NCI-H1694 treated with DMSO at 0.1 percent for 48 hours (cell line): ENCODE measurements at places on chromosomes 7 and 10.

- DNase-seq = no peak
Measured at GRCh38 chr7:8147760-8148463, 114.1 kb downstream of the ICA1 start.

DNA sequence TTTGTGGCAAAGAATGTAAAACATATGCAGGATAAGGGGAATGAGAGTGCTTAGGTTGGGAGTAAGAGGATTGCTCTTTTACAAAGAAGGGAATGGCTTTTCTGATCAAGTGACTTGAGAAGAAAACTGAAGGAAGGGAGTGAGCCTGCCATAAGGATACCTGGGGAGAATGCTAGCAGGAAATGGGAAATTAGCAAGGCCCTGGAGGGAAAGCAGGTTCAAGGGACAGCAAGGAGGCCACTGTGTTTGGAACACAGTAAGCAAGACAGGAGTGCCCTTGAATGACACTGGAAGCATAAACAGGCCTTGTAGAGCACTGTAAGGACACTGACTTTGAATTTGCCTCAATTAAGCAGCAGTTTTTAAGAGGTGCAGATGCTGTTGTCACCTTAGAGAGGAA lies 1069.9 kb downstream of the DNAJB9 start:
- no peak for DNase-seq

DNA sequence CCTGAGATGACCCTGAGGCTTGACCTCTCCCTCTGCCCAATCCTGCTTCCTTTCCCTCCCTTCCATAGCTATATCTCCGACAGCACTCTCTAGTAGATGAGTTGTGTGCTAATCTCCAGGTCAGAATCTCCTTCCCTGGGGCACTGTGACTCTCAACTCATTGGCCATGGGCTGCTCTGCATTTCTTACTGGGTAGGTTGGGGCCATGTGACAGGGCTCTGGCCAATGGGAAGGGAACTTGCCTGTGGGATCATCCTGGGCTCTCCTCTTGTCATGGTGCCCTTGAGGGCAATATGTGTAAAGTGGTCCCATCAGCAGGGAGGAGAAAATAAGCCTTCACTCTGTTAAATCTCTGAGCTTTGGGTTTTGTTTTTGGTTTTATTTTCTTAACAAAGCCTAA lies 80.1 kb upstream of the ANKRD1 start:
- DNase-seq = no peak

DNA sequence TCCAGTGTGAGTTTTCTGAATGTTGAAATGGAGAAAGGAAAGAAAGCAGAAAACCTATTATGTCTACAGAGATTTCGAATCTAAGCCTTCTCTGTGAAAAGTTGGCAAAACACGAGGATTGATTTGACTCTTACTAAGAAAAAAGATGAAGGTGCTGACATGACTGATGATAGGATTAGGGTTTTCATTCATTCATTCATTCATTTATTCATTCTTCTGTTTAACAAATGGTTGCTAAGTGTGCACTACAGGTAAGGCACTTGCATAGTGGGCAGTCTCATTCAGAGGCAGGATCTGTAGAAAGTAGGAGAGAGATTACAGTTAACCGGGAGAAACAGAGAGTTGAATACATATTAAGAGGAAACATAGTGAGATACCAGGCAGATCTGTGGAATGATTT lies 137.1 kb downstream of the ZNF365 start:
- no peak for DNase-seq

GRCh38 chr7:292826-293225 lies 2.9 kb downstream of the FOXL3 start:
- DNase-seq = no peak

DNA sequence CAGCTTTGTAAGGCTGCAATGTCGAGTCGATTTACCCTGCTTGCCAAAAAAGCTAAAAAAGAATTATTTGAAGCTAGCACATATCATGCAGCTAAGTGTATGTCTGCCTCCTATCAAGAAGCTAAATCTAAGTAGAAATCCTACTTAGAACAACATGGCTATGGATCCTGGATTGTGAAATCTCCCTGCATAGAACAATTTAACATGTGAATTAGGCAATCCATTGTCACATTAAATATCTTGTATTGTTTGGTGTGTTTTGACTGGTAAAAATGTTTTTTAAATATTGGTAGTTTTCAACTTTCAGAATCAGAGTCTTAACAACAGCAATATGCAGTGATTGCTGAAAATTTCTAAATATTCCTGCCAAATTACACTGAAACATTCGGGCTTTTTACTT lies 73.3 kb downstream of the SKIDA1 start:
- DNase-seq = no peak

- no peak for DNase-seq
Measured at GRCh38 chr10:112859793-112860192, 90.3 kb upstream of the TCF7L2 start.

DNA sequence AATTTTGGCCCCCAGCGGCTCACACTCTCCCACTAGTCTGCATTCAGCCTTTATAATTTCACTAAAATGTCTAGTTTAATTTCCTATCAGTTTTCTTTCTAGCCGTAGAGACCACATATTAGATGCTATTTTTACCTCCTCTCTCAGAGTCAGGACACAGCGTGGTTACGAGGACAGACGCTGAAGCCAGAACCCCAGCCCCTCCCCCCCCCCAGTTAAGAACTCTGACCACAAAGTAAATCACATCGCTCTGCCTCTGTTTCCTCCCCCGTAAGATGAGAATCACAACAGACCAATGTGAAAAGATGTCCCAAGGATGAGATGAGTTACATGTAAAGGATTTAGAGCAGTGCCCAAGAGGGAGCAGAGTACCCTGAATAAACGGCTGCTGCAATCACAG lies 11.1 kb upstream of the TARP start:
- DNase-seq = no peak

- no peak for DNase-seq
Measured at GRCh38 chr7:87188930-87189329, 30.6 kb downstream of the TMEM243 start.

DNA sequence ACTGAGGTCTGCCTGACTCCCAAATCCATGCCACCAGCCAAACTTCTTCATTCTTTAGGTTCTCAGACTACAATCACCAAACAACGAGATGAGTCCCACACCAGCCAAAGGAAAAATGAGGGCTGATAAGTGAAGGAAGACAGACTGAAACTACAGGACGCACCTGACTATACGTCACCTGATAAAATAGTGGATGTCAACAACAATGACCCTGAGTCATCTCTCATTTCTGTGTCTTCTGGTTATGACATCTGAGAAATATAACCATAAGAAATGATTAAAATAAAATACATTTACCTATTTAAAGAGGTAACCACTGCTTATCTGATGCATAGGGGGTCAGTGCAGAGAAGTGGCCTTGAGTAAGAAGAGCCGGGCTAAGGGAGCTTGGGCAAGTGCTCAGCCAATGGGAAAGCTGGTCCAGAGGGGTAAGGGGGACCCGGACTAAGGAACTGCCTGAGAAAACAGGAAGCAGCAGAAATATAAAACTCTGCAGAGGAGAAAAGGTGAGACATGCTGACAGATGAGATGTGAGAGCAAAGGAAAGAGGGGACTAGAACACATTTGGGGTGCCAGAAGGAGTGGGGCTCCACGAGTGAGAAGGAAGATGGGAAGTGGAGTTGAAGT lies 51.8 kb downstream of the HIPK2 start:
- no peak for DNase-seq

DNA sequence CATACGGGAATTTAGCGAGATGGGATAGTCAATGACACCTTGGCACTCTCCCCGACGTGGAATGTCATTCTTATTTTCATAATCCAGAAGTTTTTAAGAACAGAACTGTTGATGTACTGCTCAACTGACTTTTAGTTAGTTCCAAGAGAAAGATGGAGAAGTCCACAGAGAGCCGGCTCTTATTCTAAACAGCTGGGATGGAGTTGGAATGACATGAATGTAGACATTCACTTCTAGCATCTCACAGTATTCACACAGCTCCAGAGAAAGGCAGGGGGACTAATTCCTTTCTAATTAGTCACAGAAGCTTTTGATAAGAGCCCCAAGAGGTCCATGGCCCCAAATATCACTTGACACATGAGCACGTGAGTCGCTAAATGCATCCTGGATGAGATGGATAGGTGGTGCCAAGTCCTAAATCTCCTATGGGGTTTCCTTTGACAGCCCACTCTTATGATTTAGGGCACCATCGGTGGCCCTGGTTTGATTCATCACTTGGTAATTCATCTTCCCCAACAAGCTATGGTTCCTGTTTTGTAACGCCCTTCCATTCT lies 420.3 kb upstream of the AUTS2 start:
- DNase-seq = no peak

DNA sequence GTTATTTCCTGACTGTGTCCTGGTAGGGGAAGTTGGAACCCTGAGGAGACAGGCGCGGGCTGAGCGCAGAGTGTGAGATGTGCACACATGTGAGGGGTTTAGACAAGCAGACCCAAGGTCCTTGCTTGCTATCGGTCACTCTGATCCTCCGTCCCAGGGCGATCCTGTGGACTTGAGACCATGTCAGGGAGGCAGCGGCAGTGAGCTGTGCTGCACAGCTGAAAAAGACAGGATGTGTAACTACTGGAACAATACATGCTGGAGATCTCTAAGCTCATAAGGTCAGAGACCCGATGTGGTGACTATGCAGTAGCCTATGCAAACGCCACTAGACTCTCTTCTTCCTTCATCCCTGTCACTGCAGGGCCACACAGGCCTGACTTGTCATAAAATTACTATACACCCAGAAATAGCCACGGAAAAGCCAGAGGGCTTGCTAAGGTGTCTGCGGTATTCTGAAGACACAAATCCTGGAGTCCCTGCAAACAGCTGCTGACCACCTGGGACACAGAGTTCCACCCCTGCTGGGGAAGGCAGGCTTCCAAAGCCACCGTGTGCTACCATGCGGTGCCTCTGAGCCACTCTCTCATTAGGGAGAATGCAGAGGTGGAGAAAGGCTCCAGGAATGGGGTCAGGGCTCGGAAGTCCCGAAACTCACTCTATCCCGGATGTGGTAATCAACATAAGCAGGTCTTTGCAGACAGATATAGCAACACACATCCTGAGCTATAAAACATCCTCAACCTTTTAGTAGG lies 91.1 kb upstream of the DDC start:
- no peak for DNase-seq

GRCh38 chr10:6201516-6201975 lies 1.2 kb upstream of the PFKFB3 start:
- DNase-seq = no peak

DNA sequence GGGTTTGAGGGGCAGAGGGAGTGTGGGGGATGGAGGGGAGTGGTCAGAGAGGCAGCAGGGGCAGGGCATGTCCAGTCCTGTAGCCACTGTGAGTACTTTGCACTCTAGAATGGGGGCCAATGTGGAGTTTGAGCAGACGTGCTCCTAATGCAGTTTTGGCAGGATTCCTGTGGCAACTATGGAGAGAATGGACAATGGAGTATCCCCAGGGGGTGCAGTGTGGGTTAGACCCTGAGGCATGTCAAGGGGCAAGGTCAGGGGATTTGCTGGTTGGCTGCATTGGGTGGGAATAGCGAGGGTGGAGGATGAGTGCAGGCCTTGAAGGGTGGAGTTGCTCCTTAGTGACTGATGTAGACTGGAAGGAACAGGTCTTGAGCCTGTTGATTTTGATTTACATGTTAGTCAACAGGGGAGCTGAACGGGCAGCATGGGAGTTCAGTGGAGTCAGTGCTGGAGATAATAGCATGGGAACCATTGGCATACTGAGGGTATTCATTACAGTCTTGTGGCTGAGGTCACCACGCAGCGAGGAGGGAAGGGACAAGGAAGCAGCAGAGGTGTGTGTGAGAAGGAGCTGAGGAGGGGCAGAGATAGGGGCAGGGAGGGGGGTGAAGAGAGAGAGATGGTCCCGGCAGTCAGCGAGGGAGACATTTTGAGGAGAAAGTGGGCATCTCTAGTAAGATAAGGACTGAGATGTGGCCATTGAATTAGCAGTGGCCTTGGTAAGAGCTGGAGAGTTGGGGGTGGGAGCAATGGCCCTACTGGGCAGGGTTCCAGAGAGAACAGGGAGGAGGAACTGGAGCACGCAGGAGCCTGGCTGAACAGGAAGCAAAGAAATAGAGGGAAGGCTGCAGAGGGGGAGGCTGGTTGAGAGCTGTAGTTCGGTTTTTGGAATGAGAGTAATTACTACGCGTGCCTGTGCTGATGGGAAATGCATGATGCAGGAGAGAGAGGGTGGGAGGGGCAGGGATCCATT lies 112.7 kb downstream of the CCNY start:
- DNase-seq = no peak

DNA sequence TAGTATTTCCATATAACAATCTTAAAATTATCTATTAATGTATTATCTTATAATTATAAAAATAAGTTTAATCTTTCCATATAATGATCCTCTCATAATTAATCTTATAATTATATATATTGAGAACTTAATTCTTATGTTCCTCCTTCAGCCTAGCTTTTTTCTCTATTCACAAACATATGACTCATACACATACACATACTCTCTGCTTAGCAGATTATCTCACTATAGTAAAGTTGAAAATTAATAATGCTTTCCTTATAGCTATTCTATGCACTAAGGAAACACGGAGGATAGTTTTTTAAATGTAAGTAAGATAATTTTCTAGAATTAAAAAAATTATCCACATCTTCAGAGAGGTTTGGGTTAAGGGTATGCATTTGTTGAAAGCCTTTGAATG lies 47.7 kb upstream of the ITGB8 start:
- no peak for DNase-seq

DNA sequence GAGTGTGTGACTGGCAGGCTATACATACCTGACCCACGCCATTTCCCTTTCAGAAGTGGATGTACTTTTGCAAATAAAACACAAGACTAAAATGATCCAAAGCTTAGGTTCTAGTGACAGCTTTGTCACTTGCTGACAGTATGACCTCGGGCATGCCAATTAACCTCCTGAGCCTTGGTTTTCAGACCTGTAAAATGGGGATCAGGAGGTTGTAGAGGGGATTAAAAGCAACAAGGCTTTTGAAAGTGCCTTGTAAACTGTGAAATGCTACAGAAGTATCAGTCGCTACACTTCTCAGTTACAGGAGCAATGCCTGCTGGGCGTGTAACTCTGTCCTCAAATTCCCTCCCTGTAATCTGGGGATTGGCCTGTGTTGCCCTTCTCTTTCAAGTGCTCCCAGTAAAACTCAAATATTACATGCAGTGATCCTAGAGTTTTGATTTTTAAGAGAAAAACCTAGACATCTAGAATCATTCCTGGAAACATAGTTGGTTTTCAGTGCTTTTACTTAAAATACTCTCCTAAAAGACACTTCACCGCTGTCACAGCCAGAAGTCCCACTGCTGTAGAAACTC lies 8.8 kb upstream of the GRB10 start:
- DNase-seq = no peak

- no peak for DNase-seq
Measured at GRCh38 chr7:27961255-27961654, 219.3 kb downstream of the JAZF1 start.
